ENCODE measurements at places on chromosomes 2 and 18.

DNA sequence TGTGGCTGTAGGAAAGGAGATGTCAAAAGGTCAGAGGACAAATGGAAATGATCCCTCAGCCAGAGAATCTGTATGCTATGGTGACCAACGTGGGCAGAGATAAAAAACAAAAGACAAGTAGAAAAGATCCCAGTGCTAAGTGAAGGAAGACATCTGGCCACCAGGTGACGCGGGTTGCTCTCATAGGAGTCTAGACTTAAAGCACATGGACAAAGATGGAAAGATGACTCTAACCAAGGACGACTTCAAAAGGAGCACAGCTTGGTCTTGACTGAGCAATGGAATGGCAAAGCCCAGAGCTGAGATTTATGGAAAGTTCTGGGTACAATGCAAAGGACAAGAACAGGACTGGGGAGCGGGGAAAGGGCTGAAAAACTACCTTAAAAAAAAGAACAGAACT, 96.8 kb downstream of the CLIP4 start:
- no peak for DNase-seq

- no peak for DNase-seq
Measured at GRCh38 chr2:98388601-98389250, 42.5 kb downstream of the CNGA3 start.

DNA sequence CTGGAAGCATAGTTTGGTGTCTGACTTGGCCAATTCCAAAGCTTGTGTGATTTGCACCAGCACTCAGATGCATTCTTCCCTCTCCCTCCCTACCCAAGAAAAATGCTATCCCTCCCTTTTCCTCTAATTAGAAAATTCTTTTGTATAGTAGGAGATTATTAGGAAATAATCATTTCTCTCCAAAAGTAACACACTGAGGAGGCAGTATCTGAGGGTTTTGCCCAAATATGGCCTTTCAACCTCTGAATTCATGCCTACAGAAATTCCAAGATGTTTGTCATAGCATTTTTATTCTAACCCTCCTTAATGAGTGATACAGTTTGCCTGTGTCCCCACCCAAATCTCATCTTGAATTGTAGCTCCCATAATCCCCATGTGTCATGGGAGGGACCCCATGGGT, 5.0 kb upstream of the TMEM18 start:
- DNase-seq: no peak

GRCh38 chr2:27184115-27184514, 27.7 kb upstream of the ATRAID start:
- no peak for DNase-seq

- DNase-seq: no peak
Measured at GRCh38 chr2:220894069-220894468, 678.0 kb downstream of the EPHA4 start.

GRCh38 chr2:120536141-120536540, 190.2 kb downstream of the INHBB start:
- no peak for DNase-seq

DNA sequence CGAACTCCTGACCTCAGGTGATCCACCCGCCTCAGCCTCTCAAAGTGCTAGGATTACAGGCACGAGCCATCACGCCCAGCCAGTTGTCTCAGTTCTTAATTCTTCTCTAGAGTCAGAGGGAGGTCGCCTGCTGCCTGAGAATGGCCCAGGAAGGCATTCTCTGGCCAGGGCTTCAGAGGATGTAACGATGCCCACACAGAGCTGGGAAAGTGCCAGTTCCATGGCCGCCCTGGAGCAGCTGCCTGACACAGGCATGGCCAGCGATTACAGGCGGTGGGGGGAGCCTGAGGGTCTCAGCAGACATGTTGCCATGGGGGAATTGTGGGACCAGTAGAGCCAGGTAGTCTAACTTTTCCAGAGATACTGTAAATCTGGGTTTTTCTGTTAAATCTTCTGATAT, 25.6 kb upstream of the DNMT3A start:
- no peak for DNase-seq

GRCh38 chr2:29527947-29528346, 393.4 kb downstream of the ALK start:
- DNase-seq: no peak

GRCh38 chr2:224850081-224850480, 133.9 kb upstream of the CCDC195 start:
- DNase-seq: no peak

DNA sequence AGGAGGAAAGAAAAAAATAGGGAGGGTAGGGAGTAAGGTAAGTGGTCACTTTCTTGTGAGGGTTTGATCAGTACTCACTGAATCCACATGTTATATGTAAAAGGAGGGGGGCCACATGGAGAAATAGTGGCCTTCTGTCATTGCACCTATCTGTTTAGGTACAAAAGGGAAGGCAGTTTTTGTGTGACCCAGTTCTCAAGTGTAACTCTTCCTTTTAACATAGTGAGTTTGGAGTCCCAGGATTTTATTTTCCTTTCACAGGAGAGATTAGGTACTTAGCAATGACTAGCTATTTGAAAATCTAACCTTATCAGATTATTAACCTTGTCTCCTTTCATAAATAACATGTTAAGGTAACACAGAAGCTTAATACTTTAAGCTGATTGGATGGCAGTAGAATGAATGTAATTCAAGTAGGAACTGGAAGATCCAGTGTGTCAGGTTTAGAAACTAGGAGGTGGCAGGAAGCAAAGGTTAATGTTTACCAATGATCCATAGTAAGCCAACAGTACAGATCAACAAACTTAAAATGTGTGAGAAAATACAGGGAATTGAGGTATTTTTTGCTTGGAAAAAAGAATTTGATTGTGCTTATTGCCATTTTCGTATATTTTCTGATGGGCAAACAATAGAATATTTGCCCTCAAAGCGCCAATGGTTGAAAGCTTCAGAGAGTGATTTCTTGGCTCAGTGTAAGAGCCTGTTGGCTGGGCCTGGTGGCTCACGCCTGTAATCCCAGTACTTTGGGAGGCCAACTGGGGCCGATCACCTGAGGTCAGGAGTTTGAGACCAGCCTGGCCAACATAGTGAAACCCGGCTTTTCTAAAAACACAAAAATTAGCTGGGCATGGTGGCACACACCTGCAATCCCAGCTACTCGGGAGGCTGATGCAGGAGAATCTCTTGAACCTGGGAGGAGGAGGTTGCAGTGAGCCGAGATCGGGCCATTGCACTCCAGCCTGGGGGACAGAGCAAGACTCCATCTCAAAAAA, 11.3 kb downstream of the HNMT start:
- no peak for DNase-seq

DNA sequence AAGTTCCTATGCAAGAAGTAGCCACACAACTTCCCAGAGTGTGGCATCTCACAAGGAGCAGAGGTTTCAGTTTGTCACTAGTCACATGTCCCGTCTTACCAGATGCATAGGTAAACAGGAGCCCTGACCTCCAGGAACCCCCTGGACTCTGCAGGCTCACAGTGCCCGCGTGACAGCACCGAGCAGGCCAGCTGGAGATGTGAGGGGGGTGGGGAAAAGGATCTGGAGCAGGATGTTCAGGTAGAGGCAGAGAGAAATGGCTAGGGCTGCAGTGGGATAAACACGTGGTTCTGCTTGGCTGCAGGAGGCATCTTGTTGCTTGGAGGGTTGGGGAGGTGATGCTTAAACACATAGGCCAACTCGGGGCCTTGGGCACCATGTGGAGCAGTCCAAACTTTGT, 54.2 kb downstream of the IMPA2 start:
- no peak for DNase-seq

DNA sequence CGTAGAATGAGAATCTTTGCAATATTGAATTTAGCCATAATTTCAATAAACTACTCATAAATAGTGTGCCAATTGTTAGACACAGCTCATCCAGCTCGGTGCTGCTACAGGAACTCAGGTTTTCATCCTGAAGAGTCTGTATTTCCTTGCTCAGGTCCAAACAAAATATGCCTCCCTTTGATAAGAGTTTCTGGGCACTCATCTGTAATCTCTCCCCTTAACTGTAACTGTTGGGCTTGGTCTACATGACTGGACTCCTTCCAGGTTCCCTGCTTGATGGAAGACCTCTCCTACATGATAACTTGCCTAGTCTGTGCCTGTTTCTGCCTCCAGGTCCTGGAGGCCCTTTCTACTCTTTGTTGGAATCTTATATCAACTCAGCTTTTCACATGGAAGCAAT, 57.9 kb downstream of the GCA start:
- DNase-seq: no peak

All from activated T-cell treated with anti-CD3 and anti-CD28 coated beads for 1 hour (primary cell).